ENCODE measurements at places on chromosomes 12 and 14. TPM values are rescaled to one million over a fixed set of nuclear protein-coding genes. Genes with fewer than 3 reads are reported as not detected.

DNA sequence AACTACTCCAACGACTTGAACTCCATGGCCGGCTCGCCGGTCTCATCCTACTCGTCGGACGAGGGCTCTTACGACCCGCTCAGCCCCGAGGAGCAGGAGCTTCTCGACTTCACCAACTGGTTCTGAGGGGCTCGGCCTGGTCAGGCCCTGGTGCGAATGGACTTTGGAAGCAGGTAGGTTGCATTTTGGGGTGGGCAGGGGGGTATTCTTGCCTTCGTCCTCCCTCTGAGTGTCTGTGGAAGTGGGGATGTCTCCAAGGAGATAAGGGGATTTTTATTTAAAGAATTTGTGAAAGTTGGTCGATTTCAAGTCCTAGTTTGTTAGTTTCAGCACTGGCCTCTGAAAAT, 1.3 kb downstream of the ASCL1 start:
- no peak for DNase-seq

DNA sequence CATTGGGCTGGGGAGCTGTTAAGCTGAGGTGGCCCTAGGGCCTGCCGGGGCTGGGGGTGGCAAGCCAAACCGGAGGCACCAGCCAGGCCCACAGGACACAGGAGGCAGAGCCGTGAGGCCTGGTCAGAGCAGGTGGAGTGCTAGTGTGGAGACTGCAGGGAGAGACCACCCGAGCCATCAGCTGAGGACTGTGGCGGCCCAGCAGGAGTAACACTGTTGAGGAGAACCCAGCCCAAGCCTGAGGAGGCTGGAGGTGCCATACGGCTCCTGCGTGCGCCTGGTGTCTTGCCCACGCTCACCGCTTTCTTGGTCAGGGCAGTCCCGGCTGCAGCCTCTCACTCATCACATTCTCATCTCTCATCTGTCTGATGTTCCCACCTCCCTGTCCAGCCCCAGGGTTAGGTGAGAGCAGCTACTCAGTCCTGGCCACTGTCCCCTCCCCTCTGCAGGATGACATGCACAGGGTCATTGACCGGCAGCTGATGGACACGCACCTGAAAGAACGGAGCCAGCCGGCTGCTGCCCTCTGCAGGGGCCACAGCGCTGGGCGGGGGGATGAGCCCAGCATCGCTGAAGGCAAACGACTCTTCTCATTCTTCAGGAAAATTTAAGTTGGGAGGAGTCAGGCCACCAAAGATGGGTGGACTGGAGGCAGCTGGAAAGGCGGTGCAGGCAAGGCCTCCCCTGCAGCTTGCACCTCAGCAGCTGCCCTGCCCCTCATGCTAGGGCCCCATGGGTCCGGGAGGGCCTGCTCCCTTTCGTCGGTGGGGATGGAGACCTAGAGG, 23.8 kb downstream of the RAB35 start:
- DNase-seq, result no peak

DNA sequence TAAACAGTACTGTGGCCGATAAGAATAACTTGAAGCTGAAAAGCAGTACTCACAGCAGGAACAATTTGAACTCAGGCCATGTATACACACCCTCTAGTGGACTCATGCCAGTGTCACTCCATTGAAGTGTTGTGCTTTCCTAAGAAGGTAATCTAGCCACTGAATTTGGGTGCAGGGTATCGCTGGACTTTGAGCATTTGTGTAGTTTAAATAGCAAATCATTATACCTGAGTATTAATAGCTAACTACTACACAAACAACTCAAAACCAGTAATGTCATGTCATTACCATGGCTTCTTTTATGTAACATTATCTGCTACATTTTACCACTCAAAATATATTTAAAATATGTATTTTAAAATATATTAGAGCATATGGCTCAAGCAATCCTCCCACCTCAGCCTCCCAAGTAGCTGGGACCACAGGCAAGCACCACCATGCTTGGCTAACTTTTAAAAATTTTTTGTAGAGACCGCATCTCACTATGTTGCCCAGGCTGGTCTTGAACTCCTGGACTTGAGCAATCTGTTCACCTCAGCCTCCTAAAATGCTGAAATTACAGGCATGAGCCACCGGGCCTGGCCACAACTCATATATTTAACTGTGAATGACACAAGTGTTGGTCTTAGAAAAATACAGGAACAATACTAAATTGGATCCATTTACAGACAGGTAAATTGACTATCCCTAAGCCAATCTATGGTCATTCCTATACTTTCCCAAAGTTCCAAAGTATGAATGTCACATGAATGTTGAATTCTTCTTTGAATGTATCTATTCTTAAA, 25.6 kb upstream of the ARID4A start:
- peak; percentile 48 for DNase-seq

DNA sequence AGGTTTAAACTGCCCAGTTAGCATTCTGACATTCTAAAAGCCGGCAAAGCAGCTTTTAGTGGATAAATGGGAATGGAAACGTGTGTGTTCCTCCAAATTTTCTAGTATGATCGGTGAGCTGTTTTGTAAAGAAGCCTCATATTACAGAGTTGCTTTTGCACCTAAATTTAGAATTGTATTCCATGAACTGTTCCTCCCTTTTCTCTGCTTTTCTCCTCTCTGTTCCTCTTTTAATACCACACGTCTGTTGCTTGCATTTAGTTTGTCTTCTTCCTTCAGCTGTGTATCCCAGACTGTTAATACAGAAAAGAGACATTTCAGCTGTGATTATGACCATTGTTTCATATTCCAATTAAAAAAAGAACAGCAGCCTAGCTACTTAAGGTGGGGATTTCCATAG, 10.7 kb downstream of the DYRK2 start:
- DNase-seq, result no peak

DNA sequence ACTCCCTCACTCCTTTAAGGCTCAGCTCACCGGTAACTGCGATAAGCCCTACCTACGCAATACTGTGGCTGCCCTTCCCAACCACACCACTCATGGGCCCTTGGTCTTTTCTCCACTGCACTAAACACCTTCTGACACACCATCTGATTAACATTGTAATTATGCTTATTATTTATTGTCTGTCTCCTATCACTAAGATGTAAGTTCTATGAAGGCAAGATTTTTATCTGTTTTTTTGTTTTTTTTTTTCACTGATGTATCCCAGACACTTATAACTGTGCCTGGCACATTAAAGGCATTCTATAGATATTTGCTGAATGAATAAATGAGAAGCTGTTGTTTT, 34.2 kb upstream of the PYGL start:
- DNase-seq, result no peak

- peak; percentile 91 for DNase-seq
These were observed 54.3 kb downstream of the MAP3K9 start for GRCh38 chr14:70754991-70755390.

- DNase-seq, result no peak
These were observed 61.0 kb downstream of the HECTD4 start for GRCh38 chr12:112321245-112321644.

The TSHR gene
- not detected for total RNA-seq

The RILPL1 gene
- 9.5 TPM for total RNA-seq

The PPP1R36 gene
- 0.40 TPM for total RNA-seq

The ACRBP gene
- 4.1 TPM for total RNA-seq

The PLEKHA5 gene
- total RNA-seq, result 57.9 TPM

The RERG gene
- total RNA-seq, result 6.0 TPM

Data from Calu3 (cell line).